ENCODE measurements at places on chromosomes 12 and 14.

- DNase-seq: no peak
These were observed 128.8 kb downstream of the GLT1D1 start for GRCh38 chr12:128981971-128982533.

DNA sequence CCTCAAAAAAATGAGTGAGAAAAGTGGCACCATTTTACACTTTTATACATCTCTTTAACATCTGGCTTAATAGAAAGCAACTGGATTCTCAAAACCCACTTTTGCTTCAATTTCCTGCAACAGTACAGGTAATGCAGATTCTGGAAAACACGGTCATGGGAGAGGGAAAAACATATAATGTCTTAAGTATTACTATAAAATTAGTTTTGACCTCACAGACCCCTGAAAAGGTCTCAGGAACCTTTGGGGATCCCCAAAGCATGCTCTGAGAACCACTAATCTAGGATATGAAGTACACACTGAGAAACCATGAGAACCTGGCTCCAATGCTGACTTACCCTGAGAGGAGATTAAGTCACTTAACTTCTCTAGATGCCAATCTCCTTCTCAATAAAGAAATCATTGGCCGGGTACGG, 64.7 kb downstream of the PPP2R5E start:
- no peak for DNase-seq

GRCh38 chr12:6818222-6818621, 3.4 kb upstream of the GPR162 start:
- DNase-seq: no peak

- no peak for DNase-seq
These were observed 83.3 kb downstream of the SSPN start for GRCh38 chr12:26278666-26279065.

DNA sequence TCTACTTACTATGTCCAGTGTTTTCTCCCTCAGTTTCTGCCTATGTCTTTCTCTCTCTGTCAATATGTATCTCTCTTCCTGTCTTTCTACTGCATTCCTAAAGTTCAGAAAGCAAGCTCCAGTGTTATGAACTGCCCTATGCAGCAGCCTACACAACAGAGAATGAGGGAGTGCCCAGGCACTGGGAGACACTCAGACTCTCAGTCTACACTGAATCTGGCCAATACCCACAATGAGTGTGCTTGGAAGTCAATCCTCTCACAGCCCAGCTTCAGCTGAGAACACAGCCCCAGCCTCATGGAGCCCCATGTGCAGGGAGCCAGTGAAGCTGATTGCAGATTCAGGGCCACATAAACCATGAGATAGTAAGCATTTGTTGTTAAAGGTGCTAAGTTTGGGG, 128.7 kb downstream of the ALG10 start:
- DNase-seq: no peak

DNA sequence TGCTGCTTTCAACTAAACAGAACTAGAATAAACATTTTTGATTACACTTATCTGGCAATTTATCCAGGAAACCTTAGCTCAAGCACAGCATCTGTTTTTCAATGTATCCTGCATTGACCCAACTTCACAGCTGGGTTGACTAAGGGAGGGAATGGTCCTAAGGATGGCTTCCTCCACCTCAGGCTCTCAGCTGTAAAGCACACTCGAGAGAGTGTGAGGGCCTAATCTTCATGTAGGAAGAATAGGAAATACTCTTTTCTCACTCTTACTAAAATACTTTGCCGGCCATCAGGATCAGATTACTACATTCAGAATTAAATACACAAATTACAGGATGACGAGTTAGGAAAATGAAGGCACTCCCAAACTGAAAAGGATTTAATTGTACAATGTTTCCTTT, 7.2 kb downstream of the SETD3 start:
- DNase-seq: no peak

DNA sequence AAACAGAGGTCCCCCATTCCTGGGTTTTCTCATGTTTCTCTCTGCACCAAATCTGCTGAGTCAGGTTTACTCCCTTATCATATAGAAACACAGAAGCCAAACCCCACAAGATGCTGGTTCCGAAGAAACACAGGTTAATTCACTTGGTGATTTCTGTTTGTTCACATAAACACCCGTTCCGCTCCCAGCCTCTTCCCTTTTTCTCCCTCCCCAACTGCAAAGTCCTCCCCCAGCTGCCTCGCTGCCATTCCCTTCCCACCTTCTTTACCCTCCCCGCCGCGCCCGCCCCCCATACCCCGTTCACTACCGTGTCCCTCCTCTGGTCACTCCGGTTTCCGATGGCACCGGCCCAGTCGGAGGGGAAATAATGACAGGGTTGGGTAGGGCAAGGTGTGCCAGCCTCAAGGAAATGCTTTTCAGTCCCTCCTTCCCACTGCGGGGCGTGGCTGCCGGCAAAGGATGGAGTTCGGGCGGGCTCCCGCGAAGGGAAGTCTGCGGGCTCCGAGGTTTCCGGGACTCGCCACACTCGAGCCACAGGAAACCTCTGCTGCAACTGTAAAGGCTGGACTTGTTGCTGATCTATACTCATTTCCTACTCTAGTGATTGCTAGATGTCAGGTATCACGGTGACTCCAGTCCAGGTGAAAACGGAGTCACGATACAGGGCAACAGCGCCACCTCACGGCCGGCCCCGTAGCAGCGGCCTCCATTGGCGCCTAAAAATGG, at the start of gene STYK1:
TSS of gene STYK1 (minus strand) at position 394 of the 726 bp plus-strand sequence. CDS start 39,434 bp downstream, outside the sequence.
- DNase-seq: peak; percentile 42

GRCh38 chr12:70540996-70541395, 96.2 kb downstream of the PTPRB start:
- DNase-seq: no peak

- no peak for DNase-seq
These were observed 100.6 kb downstream of the ANO4 start for GRCh38 chr12:100895192-100895591.

DNA sequence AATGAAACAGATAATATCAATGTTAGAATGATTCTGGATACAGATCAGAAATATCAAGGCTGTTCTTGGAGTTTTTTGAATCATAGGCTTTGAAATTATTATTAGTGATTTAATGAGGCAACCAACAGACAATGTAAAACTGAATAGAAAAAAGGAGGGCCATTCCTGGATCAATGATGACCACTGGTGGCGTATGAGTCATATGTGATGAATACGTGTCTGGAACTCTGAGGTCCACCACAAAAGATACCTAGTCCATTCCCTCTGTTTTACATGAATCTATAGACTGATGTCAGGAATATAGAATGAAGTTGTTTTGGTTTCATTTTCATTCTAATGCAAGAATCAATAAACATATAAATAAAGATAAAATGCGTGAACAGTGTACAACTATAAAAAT, 78.3 kb upstream of the RTL1 start:
- DNase-seq: no peak

- DNase-seq: peak; percentile 77
These were observed 521 bp downstream of the CDK2AP1 start for GRCh38 chr12:123271001-123271668.

GRCh38 chr12:91356405-91356804, 173.8 kb upstream of the DCN start:
- no peak for DNase-seq

DNA sequence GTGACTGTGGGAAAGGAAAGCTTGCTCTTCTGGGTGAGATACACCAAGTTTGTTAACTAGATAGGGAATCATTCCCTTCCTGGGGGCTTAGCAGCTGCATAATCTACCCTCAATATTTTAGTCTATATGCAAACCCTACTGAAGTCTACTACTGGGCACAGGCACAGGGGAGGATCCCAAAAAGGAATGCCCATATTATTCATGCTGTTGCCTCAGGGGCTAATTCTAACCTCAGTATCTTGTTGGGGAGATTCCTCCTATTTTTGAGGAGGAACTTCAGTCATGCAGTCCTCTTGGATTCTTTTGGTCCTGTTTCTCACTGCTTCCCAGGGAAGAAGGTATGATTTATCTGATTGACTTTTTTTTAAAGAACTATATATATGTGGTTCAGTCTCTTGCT, 58.9 kb upstream of the ANKS1B start:
- DNase-seq: no peak

DNA sequence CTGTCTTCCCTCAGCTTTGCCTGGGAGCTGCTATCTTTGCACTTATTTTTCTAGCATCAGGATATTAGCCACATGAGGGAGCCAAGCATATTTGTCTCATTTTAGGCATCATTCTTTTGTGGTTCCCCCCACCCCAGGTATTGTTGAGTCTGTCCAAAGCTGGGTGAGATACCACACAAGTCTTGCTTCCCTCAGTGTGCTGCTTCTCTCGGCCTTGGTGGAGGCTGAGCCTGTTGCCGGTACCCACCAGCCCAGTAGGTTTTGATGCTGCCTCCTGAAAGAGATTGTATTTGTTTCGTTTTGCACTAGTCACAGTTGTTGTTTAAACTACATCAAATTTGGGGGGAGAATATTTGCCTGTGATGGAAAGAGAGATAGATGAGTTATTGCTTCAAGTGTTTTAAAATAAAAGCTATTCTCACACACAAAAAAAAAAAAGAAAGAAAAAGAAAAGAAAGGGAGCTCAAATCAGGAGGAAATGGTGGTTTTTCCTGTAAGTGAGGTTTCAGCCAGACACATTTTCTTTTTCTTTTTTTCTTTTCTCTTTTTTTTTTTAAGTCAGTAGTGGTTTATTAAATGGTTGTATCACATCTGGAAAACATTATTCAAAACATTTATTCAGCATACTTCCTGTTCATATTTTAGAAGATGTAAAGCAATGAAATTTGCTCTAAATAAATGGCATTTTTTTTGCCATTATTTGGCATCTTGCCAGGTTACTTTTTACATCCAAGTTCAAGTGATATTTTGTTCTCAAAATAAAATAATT, 58.5 kb downstream of the SLC4A8 start:
- peak; percentile 18 for DNase-seq

- no peak for DNase-seq
These were observed 30.7 kb downstream of the TMEM229B start for GRCh38 chr14:67457782-67458181.

DNA sequence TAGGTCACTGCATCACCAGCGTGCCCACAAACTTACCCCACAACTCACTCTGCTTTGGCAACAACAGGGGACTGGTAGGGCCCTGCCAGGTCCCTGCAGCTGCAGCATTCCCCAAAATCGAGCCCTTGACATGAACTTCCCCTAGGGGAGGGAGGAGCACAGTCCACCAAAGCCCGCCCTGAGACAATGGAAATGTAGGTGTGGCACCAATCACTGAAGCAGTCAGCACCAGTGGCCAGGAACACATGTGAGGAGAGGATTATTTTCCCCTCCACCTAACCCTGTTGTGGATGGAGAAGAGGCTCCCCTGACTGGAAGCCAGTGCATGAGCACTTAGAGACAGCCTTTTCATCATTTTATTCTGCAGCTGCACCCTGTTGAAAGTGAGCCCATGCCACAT, 573.8 kb downstream of the SOX5 start:
- no peak for DNase-seq

- DNase-seq: no peak
These were observed 89.7 kb upstream of the MYF6 start for GRCh38 chr12:80617733-80618132.

DNA sequence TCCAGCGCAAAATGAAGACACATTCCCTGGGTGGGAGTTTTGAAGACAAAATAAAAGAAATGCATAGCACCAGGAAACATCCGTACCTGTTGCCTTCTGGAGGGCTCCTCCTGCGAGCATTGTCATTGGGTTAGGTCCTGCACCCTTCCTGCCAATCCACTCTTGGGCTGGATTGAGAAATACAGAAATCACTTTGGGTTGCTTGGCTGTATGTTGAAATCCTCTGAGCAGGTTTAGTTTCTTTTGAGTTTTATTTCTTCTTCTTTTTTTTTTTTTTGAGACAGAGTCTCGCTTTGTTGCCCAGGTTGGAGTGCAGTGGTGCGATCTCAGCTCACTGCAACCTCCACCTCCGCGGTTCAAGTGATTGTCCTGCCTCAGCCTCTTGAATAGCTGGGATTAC, 67.6 kb downstream of the ARF6 start:
- DNase-seq: no peak

DNA sequence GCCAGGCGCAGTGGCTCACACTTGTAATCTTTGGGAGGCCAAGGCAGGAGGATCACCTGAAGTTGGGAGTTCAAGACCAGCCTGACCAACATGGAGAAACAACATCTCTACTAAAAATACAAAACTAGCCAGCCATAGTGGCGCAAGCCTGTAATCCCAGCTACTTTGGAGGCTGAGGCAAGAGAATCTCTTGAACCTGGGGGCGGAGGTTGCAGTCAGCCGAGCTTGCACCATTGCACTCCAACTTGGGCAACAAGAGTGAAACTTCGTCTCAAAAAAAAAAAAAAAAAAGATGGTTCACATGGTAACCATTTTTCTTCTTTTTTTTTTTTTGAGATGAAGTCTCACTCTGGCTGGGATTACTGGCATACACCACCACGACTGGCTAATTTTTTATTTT, 35.3 kb downstream of the SLC2A14 start:
- DNase-seq: no peak

- DNase-seq: no peak
These were observed 203.9 kb upstream of the KITLG start for GRCh38 chr12:88784166-88784565.

- no peak for DNase-seq
These were observed 457.3 kb downstream of the FLRT2 start for GRCh38 chr14:85987292-85987691.

- DNase-seq: no peak
These were observed 7.5 kb upstream of the KLHL42 start for GRCh38 chr12:27772328-27773049.

DNA sequence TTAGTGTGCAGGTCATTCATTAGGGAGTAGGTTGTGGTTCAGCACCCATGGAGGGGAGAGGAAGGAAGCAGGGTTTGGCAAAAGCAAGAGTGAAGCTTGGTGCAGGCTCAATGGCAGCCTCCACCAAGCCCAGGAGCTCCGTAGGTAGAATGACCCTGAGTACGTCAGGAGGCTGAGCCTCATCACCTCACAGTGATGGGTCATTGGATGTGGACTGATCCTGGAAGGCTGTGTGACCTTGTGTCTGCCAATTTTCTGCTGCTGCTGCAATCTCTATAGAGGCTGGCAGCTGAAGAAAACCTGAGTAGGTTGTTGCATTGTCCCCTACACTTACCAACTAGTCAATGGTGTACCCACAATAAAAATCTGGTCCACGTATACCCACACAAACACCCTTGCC, 173.1 kb downstream of the ASCL1 start:
- DNase-seq: no peak

- DNase-seq: no peak
These were observed 24.0 kb upstream of the MDM1 start for GRCh38 chr12:68356060-68356695.

DNA sequence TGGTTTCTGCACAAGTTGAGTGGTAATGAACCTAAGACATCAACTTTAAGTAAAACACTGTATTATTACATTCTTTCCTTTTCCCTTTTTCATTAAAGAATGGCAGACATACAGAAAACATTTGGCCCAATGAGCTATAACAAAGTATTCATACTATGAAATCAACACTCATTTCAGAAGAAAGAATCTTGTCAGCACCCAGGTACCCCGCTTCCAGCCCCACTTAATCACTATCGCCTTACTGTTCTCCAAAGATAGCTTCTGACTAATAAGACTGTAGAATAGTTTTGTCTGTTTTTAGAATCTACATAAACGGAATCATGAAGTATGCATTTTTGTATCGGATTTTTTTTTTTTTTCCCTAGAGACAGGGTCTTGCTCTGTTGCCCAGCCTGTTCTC, 9.5 kb downstream of the CNTN1 start:
- no peak for DNase-seq

- no peak for DNase-seq
These were observed 16.3 kb upstream of the ATP5F1B start for GRCh38 chr12:56661979-56662638.
